ENCODE measurements at places on chromosomes 2 and 18.

GRCh38 chr18:48098007-48098406 lies 167.5 kb upstream of the SMAD2 start:
- no peak for DNase-seq

DNA sequence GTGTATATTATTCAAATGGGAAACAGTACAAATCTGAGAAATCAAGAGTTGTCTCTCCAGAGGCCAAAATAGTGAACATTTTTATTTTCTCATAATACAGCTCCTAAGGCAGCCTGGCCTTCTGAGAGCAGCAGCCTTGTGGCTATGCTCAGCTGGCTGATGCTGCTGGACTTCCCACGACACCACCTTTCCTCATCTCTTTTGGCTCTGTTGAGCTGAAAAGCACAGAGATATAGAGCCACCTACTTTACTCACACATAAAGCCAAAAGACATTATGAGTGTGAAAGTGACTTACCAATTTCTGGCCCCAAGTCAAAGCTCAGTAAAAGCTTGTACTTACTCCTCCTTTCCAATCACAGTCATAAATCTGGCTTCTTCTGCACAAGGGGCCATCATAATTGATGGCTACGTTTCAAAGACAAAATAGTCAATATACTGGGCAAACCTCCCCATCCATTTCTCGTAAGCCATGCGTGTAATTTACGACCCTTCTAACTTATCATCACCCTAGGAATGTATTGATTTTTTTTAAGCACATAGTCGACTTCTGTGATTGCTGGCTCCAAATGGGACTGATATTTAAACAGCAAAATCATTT lies 18.6 kb upstream of the REG3A start:
- DNase-seq, result no peak

DNA sequence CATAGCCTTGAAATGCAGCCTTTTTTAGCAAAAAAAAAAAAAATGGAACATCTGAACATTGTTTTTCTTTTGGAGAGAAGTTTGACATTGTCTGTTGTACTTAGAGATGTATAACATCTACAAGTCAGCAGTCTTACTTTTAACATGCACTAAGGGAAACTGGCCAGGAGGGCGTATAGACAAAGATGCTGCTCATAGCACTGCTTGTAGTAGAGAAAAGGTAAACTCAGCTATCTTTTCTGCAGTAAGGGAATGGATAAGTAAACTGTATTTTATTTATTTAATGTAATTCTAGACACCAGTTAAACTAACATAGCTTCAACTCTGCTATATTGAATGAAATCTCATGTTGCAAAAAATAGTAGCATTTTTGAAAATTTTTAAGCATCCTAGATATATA lies 489.6 kb downstream of the PTPRM start:
- no peak for DNase-seq

GRCh38 chr18:73879766-73880165 lies 267.9 kb downstream of the FBXO15 start:
- DNase-seq, result no peak

- DNase-seq, result no peak
Observed at GRCh38 chr2:221200184-221200839, 371.8 kb downstream of the EPHA4 start.

- DNase-seq, result no peak
Observed at GRCh38 chr18:44708451-44709083, 27.9 kb downstream of the SETBP1 start.

DNA sequence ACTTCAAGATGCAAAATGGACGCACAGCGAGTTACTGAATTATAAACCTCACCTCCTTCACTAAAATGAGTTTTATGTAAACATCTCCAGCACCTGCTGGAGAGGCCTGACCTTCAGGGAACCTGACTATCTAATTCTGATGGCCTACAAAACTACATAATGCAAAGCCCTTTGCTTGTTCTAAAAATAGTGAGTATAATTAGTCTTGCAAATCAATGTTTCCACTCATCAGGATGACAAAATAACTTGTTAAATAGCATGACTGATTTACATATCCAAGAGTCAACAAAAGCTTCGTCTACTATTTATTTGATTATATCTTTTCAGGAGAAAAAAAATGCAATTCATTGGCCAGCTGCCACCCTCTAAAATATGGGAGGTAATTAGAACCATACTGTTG lies 326.3 kb upstream of the MC4R start:
- no peak for DNase-seq

- DNase-seq, result no peak
Observed at GRCh38 chr2:201955702-201956141, 77.9 kb upstream of the FZD7 start.

GRCh38 chr2:146994246-146994645 lies 850.6 kb upstream of the ACVR2A start:
- DNase-seq, result no peak

GRCh38 chr2:28610583-28611201 lies 114.8 kb downstream of the PLB1 start:
- DNase-seq, result peak; percentile 25

DNA sequence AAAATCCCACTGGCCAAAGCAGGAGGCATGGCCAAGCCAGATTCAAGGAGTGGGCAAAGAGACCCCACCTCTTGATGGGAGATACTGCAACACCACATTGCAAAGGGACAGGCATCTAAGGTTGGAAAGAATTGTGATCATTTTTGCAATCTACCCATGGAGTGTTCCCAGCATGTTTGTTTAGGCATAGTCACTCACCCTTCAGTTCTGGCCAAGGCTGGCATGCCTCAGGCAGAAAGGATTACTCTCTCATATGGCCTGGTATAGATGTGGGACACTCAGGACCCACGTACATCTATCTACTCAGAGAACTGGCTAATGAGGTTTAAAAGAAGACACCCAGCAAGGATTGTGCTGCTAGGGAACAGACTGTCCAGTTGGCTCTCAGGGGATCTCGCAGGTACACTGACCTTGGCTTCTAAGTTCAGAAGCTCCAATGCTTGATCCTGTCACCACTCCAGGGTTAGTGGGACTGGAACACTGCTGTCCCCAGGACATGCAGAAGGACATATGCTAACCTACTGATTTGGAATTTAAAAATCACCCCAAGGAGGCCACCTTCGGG lies 183.7 kb downstream of the KLHL29 start:
- DNase-seq, result no peak

DNA sequence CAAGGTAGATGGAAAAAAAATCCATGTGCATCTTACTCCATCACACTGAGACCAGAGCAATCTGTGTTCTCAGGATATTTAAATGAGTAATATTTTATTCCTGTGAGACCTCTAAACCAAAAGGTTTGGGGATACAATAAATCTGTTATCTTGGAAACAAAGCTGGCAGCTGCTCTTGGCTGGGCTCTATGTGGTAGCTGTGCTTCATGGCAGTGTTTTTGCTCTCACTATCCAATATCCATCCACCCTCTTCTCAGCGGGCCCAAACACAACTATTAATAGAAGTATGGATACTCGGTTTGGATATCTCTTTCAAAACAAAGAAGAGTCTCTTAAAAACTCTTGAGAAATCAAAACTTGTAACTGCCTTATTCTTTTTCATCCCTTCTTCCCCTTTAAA lies 244.9 kb upstream of the RAB12 start:
- no peak for DNase-seq

GRCh38 chr2:85954590-85955458 lies 66.0 kb upstream of the ST3GAL5 start:
- DNase-seq, result no peak

- no peak for DNase-seq
Observed at GRCh38 chr2:13067508-13067907, 350.8 kb downstream of the TRIB2 start.

- no peak for DNase-seq
Observed at GRCh38 chr2:217597145-217597544, 405.6 kb downstream of the TNS1 start.

GRCh38 chr2:25757906-25758305 lies 84.5 kb upstream of the DTNB start:
- DNase-seq, result no peak

DNA sequence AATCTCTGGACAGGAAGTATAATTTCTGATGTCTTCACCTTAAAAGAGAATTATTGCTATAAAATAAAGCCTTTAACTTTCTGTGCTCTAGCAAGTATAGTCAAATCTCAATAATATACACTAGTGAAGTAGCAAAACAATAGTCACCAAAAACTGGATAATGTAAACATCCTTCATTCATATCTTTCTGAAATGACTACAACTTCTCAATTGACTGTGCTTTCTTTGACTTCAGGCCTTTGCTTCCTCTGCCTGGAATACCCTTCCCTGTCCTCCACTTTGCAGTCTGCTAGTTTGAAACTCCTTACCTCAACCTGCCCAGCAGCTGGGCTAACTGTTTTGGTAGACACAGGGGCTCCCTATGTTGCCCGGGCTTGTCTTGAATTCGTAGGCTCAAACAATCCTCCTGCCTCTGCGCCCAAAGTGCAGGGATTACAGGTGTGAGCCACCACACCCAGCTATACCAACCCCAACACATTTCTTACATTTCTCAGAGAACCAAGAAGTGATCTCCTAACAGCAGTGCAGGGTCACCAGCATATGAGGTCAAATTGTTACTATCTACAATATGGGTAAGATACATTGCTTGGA lies 6.6 kb upstream of the PCBP1 start:
- DNase-seq, result no peak

Data from stimulated activated CD8-positive, alpha-beta memory T cell treated with anti-CD3 and anti-CD28 coated beads, Interleukin-4, amount 100 ng/mL, for 4 hours (primary cell).